Left renal cortex interstitium (tissue), 4 donors: ENCODE measurements at places on chromosomes 3 and 15.

- DNase-seq, result no peak
Observed at GRCh38 chr3:62653796-62654195, 221.4 kb downstream of the CADPS start.

DNA sequence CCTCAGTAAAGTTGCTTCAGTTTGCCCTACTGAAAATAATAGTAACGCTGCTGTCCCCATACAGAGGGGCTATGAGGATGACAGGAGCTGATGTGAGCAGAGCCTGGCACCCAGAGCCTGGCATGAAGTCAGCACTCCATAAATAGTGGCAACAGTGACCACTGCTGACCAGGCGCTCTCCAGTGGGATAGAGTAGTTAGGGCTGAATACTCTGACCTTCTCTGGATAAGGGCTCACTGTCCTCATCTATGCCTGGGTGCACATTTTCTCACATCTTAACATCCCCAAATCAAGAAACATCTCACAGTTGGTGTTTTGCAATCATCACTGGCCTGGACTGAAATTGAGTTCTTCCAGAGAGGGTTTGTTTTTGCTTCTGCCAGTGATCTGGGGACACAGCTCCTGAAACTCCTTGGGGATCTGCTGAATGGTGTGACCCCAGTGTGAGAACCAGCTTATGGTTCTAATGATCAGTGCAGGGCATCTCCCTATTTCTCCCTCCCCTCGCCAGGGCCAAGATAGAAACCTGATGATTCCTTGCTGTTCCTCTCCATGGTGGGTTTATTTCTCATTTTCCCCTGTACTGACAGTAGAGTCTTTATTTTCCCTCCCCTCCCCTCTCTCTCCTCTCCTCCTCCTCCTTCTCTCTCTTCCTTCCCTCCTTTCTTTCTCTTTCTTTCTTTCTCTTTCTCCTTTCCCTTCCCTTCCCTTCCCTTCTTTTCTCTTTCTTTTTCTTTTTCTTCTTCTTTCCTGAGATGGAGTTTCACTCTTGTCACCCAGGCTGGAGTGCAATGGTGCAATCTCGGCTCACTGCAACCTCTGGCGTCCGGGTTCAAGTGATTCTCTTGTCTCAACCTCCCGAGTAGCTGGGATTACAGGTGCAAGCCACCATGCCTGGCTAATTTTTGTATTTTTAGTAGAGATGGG, 3.5 kb upstream of the PCSK6 start:
- no peak for DNase-seq

DNA sequence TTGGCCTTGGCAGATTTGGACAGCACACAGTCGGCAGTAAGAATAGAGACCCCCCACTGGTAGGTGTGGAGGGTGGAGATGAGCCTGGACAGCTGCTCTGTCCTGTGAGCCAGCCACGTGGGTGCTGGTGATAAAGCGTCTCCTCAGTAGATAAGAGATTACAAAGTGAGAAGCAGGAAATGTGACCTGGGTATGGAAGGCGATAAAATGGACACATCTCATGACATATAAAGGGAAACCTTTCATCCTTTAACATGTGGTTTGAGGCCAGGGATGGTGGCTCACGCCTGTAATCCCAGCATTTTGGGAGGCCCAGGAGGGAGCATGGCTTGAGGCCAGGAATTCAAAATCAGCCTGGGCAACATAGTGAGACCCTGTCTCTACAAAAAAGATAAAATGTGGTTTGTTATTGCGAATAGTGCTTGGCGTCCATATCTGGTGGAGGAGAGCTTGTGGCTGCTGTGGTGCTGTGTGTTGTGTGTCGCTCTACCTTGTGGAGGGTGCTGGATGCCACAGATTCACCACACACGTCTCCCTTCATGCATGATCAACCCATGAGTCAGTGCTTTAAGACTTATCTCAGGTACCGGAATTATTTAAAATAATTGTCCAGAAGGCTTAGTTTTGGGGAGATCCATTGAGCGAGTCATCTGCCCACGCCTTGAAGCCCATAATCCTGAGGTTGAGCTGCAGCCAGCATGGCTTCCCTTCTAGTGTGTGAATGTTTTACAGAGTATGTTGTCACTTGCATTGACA, 157.0 kb downstream of the GABRG3 start:
- no peak for DNase-seq

- no peak for DNase-seq
Observed at GRCh38 chr3:151393146-151393830, 8.7 kb upstream of the P2RY12 start.

GRCh38 chr15:54840621-54841398, 355.9 kb downstream of the RSL24D1 start:
- DNase-seq, result no peak
